ENCODE measurements at places on chromosomes 11 and 22.

DNA sequence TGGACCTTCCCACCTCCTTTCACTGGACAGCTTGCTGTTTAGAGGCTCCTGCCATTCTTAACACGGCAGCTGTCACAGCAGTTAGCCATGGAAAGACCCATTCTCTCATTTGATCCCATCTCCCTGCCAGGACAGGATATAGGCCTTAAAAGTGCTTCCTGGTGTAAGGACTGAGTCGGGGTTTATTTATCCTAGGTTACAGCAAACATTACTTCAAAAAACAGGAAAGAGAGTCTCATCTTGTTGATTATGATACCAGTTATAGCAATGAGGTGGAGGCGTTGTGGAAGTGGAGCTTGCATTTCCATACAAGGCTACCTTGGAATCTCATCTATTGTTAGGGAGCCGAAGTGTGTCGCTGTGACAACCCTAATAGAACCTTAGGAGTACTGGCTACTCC, 17.4 kb upstream of the ETS1 start:
- no peak for DNase-seq

DNA sequence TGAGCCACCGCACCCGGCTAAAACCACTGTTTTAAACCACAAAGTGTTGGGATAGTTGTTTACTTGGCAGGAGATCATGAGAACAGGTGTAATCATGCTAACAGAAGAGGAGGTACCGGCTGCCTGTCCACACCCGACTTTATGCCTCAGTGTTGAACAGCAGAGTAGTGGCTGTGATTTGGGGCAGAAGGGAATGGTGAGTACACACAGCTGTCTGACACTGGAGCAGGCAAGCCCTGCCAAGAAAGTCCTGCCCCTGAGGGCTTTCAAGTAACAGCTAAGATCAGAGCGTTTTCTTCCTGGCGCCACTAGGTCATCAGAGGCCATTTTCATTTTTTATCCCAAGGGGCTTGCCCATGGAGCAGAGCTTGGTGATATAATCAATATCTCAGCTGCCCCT, 8.1 kb downstream of the CDKN1C start:
- no peak for DNase-seq

DNA sequence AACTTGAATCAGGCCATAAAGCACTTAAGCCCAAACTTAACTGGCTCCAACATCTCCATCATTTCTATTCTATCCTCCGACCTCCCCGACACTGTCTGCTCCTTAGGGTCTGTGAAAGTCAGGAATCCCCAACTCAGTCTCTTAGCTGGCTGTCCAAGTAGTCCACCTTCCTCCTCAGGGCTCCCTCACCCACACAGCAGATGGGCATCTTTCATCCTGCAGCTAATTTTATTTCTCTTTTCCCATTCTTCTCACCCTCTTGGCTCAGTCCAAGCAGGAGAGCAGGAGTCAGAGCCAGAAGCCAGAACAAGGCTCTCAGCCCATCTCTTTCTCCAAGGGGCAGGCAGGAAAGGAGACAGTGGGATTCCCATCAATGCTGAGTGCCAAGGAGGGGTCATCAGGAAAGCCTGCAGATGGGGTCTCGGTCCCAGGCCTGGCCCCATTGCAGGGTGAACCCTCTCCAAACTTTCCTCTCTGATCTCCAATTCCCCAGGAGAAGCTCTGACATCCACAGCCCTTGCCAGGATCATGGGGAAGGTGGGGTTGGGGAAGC, 40.4 kb upstream of the JAM3 start:
- DNase-seq: no peak

GRCh38 chr11:115444542-115444941, 59.7 kb downstream of the CADM1 start:
- DNase-seq: no peak

DNA sequence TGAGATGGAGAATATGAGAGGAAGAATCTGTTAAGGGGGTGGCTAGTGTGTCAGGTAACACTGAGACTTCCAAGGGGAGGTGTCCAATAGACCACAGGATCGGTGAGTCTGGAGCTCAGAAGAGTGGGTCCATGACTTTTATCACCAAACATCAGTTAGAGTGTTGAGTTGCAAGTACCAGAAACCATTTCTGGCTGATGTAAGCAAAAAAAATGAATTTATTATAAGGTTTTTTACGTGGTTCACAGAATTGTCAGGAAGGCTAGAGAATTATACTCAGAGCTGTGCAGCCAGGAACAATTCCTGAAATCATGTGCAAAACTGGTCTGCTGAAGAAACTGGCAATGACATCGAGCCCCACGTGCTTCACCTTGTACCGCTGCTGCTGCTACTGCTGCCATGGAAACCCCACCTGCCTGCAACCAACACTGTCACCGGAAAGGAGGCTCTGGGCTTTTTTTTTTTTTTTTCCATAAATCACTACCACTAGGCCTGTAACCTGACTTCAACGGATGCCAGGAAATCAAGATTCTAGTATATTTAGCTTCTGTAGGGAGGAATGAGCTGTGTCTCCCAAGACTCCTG, 16.6 kb upstream of the STK33 start:
- DNase-seq: no peak

DNA sequence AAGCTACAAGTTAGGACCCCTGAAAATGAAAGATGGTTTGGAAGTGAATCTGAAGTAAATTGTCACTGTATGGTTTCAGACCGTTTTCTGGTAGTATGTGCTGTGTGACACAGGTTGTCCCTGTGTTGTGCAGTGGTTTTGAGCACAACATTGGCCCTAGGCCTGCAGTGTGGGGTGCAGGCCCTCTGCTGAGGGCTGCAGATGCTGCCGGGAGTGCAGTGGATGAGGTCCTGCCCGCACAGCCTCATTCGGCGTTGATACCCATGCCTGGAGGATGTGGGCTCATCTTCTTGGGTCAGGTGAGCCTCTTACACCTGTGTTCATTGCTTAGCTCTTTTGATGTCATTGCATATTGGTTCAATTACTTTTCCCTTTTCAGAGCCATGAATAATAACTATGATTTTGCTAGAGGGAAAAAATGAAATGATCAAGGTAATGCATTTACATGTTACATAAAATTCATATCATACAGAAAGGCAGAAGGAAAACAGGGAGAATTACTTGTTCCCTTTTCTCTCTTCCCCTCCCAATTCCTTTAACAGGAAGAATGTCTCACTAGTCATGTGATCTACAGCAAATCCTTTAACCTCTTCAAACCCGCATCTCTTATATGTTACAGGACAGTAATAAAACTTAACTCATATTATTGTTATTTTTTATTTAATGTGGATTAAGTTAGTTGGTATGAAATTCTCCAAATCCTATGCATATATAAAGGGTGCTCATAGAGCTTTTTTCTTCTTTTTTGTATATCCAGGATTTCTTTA, 48.7 kb downstream of the PTPRJ start:
- DNase-seq: no peak

DNA sequence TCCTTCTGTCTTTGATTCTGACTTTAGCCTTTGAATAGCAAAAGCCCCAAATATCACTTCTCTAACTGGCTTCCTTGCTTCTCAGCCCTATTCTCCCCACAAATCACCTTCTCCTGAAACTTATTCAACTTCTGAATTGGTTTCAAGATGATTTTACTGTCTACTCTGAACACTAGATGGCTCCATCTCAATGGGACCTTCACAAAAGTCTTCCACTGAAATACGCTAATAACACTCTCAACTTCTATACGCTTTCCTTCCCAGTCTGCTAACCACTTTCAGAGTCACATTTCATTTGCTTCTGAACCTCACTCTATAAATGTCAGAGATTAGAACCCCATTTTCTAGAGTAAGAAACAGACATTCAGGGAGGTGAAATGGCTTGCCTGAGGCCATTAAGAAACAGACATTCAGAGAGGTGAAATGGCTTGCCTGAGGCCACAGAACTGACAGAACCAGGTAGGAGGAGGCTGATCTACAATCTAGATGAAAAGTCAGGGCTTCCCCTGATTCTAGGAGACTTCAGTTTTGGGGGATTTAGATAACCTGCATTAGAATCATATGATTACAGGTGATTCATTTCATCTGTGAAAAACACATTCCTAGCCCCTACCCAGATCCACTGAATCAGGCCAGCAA, 20.6 kb downstream of the MORC2 start:
- no peak for DNase-seq

GRCh38 chr11:33292311-33292710, 35.1 kb downstream of the HIPK3 start:
- no peak for DNase-seq

GRCh38 chr11:45254070-45254469, 32.1 kb downstream of the SYT13 start:
- no peak for DNase-seq

- DNase-seq: no peak
Observed at GRCh38 chr11:131924457-131925201, 554.2 kb downstream of the NTM start.

DNA sequence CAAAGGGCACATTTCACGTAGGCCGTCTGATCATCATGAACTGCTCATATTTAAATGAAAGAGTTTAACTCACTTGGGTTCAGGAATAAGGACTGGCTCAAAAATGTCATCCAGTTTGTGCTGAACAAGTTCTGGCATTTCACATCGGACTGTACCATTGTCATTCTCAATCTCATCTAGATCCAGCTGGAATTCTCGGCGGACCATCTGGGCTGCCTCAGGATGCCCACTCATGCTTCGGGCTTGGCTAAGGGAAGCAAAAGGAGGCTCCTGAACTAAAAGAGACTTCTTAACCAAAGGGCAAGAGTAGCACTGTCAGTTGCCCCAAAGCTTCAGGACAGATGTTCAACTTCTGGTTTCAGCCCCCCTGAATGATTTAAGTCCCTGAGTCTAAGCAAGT, 40.2 kb downstream of the F2 start:
- no peak for DNase-seq

DNA sequence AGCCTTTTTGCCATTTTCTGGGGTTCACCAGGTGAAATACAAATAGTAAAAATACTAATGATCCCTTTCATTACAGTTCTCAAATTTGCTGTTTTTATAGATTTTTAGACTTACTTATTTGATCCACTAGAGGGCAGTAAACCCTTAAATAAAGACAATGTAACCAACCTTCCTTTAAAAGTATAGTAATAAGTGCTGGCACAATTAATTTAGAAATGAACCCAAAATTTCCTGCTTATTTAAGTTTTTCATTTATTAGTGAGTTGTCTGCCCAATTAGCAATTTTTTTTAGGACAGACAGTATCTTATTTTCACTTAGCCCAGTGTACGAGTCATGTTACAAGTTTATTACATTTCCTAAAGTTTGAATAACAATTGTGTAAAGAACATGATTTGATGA, 4.7 kb downstream of the DDIAS start:
- no peak for DNase-seq

DNA sequence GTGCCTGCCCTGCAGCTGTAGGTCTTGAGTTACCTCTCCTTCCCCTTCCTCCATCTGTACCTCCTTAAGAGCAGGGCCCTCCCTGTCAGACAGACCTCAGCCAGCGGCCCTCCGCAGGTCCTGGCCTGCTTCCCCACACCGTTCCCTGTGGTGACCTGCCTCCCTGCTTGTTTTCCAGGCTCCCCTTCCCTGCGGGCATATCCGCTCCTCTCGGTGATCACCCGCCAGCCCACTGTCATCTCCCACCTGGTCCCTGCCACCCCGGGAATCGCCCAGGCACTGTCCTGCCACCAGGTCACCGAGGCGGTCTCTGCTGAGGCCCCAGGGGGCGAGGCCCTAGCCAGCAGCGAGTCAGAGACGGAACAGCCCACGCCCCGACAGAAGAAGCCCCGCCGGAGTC, 60.9 kb downstream of the BARX2 start:
- no peak for DNase-seq

DNA sequence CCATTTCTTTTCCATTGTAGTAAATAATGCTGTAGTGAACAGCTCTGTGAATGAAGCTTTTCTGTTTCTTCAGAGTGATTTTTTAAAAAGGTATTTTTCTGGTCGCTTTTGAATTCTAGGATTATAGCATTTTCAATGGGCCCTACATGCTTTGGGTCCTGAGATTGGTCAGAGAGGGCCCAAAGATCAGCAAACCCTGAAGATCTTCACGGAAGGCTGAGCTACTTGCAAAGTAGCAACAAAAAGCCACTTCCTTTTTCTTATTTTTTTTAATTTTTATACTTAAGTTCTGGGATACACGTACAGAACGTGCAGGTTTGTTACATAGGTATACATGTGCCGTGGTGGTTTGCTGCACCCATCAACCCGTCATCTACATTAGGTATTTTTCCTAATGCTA, 200.5 kb downstream of the FAT3 start:
- no peak for DNase-seq

GRCh38 chr22:17828502-17829080, 54.3 kb upstream of the BID start:
- DNase-seq: no peak

GRCh38 chr11:114026355-114026754, 33.2 kb upstream of the ZBTB16 start:
- no peak for DNase-seq

- no peak for DNase-seq
Observed at GRCh38 chr11:88655196-88655595, 317.7 kb upstream of the CTSC start.

GRCh38 chr11:74978041-74978440, 10.7 kb upstream of the NEU3 start:
- no peak for DNase-seq

DNA sequence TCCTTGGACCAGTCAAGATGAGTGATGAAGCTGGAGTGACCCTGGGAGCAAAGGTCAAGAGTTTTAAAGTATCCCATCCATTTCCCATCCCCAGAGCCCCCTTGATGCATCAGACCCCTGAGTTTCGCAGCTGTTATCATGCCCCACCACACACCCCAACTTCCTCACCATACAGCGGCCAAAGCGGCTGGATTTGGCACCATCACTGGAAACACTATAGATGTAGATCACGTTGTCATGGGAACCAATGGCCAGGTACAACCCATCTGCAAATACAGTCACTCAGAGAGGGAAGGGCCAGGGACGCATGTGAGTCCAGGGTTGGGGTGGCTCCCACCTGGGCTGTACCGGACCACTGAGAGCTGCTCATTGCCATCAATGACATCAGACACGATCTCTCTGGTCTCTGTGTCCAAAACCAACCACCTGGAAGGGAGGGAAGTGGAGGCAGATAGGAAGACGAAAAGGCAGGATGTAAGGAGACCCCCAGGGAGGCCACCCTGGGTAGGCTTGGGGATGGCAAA, 2.2 kb upstream of the MTA2 start:
- DNase-seq: no peak

DNA sequence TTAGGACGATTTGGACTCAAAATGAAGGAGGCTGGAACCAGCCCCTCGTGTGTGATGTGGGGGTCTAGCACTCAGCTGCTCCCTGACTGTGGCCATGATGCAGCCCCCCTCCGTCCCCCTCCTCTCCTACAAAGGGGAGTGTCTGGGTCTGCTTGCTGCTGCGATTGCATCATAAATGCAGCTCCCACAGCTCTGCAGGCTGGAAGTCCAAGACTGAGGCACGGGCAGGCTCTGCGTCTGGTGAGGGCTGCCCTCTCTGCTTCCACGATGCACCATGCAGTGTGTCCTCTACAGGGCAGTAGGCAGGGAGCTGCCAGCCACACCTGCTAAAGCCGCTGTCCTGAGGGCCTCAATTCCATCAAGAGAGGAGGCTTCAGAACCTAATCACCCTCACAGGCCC, 432.1 kb downstream of the BRD1 start:
- DNase-seq: no peak

- DNase-seq: no peak
Observed at GRCh38 chr11:336659-337198, 16.1 kb upstream of the IFITM3 start.

Measured in activated effector memory CD4-positive, alpha-beta T cell treated with Interleukin-2 at 50 U/mL for 16 hours (primary cell).